Activated CD8-positive, alpha-beta T cell treated with anti-CD3 and anti-CD28 coated beads, Interleukin-2, amount 10 ng/mL, durations not matched to agents 7 days and 5 days (primary cell): ENCODE measurements at places on chromosomes 13 and 19. TPM values are rescaled to one million over a fixed set of nuclear protein-coding genes. Genes with fewer than 3 reads are reported as not detected.

CBY2 gene
- total RNA-seq: not detected

UQCR11 gene
- total RNA-seq: 180 TPM

C13orf46 gene
- total RNA-seq: 2.2 TPM

UGGT2 gene
- not detected for total RNA-seq

PRTN3 gene
- total RNA-seq: not detected

ZNF814 gene
- total RNA-seq: 26.2 TPM

WDR87 gene
- total RNA-seq: not detected
